Glomerular endothelial cell (primary cell): ENCODE measurements at places on chromosomes 6 and 20. TPM values are rescaled to one million over a fixed set of nuclear protein-coding genes. Genes with fewer than 3 reads are reported as not detected.

- DNase-seq: no peak
Observed at GRCh38 chr20:59328071-59328470, 27.7 kb downstream of the EDN3 start.

DNA sequence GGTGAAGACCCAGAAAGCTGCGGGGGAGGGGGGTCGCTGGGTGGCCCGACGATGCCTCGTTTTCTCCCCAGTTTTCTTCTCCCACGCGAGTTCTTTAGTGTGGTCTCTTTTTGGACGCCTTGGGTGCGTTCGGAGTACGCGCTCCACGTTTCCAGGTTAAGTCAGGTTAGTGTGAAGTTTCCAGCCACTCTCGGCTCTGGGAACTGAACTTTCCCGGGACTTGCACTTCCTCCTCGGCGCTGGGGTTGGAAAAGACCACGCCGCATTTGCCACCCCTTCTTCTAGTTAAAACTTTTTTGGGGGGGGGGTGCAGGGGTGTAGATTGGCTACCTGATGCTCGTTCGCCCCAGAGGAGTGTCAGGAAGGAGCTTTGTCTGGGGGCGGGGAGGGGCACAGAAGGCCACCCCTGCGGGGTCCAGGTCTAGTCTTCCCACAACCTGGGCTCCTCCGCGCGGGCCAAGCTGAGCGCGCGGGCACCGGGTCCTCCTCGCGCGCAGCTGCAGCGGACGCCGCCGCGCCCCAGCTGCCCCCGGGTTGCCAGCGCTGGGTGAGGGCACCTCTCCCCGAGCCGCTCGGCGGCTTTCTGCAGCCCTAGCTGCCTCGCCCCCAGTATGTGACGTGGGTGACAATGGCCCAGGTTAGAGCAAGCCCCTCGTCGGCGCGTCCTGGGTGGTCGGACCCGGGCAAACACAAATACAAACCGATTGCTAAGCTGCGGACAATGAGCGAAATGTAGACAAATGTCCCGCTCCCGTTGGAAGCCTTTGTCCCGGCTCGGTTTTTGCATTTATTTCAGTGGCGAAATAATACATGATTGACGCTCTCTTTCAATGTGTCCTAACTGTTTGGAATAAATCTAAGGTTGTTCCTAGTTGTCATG, 1.7 kb upstream of the NKX2-2 start:
- DNase-seq: no peak

GRCh38 chr20:31968291-31969126, 558 bp downstream of the XKR7 start:
- DNase-seq: no peak

GRCh38 chr20:24337551-24337950, 131.9 kb upstream of the SYNDIG1 start:
- DNase-seq: no peak

- DNase-seq: no peak
Observed at GRCh38 chr20:57795342-57795697, 85.5 kb upstream of the PMEPA1 start.

- no peak for DNase-seq
Observed at GRCh38 chr6:107272246-107272645, 156.9 kb upstream of the BEND3 start.

- no peak for DNase-seq
Observed at GRCh38 chr6:170272341-170273065, 18.4 kb downstream of the DLL1 start.

DNA sequence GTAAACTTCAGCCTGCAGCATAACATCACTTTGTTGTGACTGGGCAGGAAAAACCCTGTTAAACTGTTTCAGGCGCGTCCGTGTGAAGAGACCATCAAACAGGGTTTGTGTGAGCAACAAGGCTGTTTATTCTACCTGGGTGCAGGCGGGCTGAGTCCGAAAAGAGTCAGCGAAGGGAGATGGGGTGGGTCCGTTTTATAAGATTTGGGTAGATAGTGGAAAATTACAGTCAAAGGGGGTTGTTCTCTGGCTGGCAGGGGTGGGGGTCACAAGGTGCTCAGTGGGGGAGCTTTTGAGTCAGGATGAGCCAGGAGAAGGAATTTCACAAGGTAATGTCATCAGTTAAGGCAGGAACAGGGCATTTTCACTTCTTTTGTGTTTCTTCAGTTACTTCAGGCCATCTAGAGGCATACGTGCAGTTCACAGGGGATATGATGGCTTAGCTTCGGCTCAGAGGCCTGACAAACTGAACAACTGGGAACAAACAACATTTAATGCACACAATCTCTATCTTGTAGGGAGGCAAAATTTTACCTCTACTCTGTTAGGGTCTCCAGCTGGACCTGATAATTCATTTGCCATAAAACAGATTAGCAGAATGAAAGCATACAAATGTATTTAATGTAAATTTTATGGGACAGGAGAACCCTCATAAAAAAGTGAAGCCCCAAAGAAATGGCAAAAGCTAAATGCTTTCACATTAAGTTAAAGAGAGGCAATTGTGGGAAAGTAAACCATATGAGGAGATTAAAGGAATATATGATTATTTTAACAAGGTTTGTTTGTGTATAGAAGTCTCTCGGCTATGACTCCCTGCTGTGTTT, 58.3 kb upstream of the HFE start:
- no peak for DNase-seq

GRCh38 chr20:50571466-50571865, 61.3 kb downstream of the PTPN1 start:
- no peak for DNase-seq

TGM2 gene
- total RNA-seq: 448 and 670 TPM in 2 replicates

SPAG4 gene
- 5.7 and 9.4 TPM in 2 replicates for total RNA-seq

TMEM181 gene
- 43.1 and 46.6 TPM in 2 replicates for total RNA-seq

HAO1 gene
- not detected in 2 replicates for total RNA-seq

HNF4A gene
- not detected in 2 replicates for total RNA-seq
